Tibial nerve (tissue), 4 donors: ENCODE measurements at places on chromosomes 4 and X.

GRCh38 chrX:118049713-118050112 lies 66.9 kb downstream of the KLHL13 start:
- no peak for DNase-seq
- no peak overlapping the region for H3K4me3 ChIP-seq
- H3K4me1 ChIP-seq, result no peaks in the 10 kb centered on the region
- no peaks in the 10 kb centered on the region for H3K36me3 ChIP-seq
- H3K27ac ChIP-seq, result no peak overlapping the region
- no peaks in the 10 kb centered on the region for H3K27me3 ChIP-seq

DNA sequence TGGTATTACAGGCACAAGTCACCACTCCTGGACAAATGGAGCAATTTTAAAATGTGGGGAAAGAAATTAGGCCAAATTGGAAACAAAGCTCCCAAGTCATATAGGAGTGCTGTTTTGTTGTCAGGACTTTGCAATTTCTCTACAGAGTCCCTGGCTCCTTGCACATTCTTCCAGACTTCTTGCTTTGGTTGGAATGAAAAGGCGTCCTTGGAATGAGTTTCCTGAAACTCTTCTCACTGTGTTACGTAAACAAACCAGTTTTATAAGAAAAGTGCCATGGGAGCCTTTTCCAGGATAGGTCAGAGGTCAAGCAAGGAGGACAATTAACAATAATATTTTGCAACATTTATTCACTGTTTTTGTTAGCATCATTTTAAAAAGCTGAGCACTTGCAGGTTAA lies 32.4 kb upstream of the KIT start:
- DNase-seq, result peak; percentile 66
- H3K4me1 ChIP-seq, result no peaks in the 10 kb centered on the region
- no peak overlapping the region for H3K4me3 ChIP-seq
- H3K27ac ChIP-seq, result no peak overlapping the region

DNA sequence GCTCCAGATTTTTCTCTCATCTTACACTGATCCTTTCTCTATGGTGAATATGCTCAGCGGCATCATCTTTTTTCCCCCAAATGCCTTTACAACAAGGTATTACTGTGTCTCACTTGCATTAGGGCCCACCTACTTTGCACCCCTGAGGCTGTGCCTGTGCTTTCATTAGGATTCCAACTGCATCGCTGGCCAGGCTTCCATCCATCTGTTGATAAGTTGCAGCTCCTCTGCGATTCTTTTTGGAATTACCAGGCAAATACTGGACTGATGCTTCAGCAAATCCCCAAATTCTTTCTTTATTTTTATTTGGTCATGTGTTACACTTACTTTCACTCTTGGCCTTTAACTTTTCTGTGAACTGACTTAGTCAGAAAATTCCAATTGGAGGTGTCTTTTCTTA lies 77.3 kb downstream of the AFF2 start:
- H3K4me3 ChIP-seq, result no peak overlapping the region
- H3K27ac ChIP-seq, result no peak overlapping the region
- H3K36me3 ChIP-seq, result no peaks in the 10 kb centered on the region
- H3K27me3 ChIP-seq, result no peaks in the 10 kb centered on the region
- H3K4me1 ChIP-seq, result no peaks in the 10 kb centered on the region

DNA sequence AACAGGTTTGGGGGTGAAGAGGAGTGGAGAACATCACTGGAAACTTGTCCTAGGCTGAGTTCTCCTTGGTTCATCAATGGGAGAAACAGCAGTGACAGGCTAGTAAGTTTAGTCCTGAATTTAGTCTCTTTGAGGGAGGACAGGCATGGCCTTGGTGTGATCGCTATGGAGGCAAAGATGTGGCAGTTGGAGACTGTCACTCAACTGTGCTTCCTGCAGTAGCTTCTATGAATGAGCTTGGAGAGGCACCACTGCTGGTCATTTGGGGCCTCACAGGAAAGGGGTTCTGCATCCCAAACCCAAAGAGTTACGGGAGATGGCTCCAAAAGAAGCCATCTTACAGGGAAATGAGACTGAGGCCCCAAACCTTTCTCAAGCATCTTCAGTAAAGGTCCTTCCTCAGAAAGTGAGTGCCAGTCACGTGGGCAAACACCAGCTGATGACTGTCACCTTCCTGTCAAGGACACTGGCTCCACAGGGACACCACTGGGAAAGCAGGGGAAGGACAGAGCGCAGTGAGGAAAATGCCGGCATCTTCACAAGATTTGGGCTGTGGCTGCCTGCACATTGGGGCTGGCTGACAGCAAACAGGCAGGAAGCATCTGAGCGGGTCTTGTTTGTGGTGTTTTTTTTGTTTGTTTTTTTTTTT lies 7.2 kb downstream of the MRFAP1 start:
- peaks cover 13% of the 10 kb centered on the region for H3K36me3 ChIP-seq
- no peak overlapping the region for H3K4me3 ChIP-seq
- H3K4me1 ChIP-seq, result peaks cover 18% of the 10 kb centered on the region

GRCh38 chr4:8765084-8765483 lies 106.6 kb downstream of the HMX1 start:
- H3K27me3 ChIP-seq, result no peaks in the 10 kb centered on the region
- no peak for DNase-seq
- H3K27ac ChIP-seq, result no peak overlapping the region

GRCh38 chrX:74230094-74230493 lies 73.9 kb upstream of the ZCCHC13 start:
- no peaks in the 10 kb centered on the region for H3K36me3 ChIP-seq
- no peak overlapping the region for H3K4me3 ChIP-seq
- no peak overlapping the region for H3K27ac ChIP-seq
- H3K27me3 ChIP-seq, result no peaks in the 10 kb centered on the region

- no peaks in the 10 kb centered on the region for H3K27me3 ChIP-seq
- H3K36me3 ChIP-seq, result peaks cover 46% of the 10 kb centered on the region
- DNase-seq, result no peak
- peaks cover 47% of the 10 kb centered on the region for H3K4me1 ChIP-seq
- H3K4me3 ChIP-seq, result no peak overlapping the region
Measured at GRCh38 chrX:1393871-1394615, 2.1 kb upstream of the SLC25A6 start.

GRCh38 chrX:129553619-129554288 lies 13.7 kb downstream of the OCRL start:
- no peak overlapping the region for H3K27ac ChIP-seq

DNA sequence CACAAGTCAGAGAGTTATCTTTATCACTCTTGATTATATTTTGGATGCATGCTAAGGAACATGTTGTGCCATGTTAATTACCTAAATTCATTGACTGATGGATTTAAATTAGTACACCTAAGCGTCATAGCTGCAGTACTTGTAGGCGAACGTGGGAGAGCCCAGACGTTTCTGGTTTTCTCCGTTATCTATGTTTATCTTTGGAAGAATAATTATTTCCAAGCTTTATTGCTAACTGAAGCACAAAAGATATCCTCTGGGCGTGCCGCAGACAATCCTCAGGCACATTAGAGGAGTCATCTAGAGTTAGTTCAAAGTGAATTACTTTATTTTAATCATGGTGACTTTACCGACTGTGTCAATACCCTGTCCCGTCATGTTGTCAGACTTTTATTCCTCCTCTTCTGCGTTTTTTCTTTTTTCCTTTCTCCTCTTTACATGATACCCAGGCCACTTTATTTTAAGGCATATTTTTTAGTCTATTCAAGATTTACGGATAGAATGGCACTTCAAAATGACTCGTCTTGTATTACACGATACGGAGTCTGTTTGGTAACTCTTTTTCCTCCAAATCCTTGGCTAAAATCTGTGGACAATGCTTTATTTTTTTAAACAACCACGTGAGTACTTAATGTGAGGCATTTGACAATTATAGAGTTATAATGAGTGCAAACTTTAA lies 632.0 kb upstream of the TENM3 start:
- H3K4me3 ChIP-seq, result no peak overlapping the region
- DNase-seq, result no peak
- H3K4me1 ChIP-seq, result no peaks in the 10 kb centered on the region
- H3K36me3 ChIP-seq, result no peaks in the 10 kb centered on the region
- H3K27me3 ChIP-seq, result no peaks in the 10 kb centered on the region

GRCh38 chr4:159019356-159019755 lies 83.5 kb upstream of the RAPGEF2 start:
- DNase-seq, result no peak
- no peaks in the 10 kb centered on the region for H3K27me3 ChIP-seq
- H3K4me1 ChIP-seq, result no peaks in the 10 kb centered on the region
- H3K4me3 ChIP-seq, result no peak overlapping the region
- no peak overlapping the region for H3K27ac ChIP-seq
- no peaks in the 10 kb centered on the region for H3K36me3 ChIP-seq

- peak within 1 kb of the TSS; percentile 37 for H3K4me3 ChIP-seq
- no peaks in the 10 kb centered on the region for H3K36me3 ChIP-seq
- H3K27ac ChIP-seq, result peak within 1 kb of the TSS; percentile 22
- DNase-seq, result no peak
- no peaks in the 10 kb centered on the region for H3K4me1 ChIP-seq
- no peaks in the 10 kb centered on the region for H3K27me3 ChIP-seq
Measured at GRCh38 chrX:153494541-153495361, at the start of gene BGN. Gene BGN (plus strand): TSS chrX:153494980. CDS start chrX:153504632, 9,652 bp downstream.

DNA sequence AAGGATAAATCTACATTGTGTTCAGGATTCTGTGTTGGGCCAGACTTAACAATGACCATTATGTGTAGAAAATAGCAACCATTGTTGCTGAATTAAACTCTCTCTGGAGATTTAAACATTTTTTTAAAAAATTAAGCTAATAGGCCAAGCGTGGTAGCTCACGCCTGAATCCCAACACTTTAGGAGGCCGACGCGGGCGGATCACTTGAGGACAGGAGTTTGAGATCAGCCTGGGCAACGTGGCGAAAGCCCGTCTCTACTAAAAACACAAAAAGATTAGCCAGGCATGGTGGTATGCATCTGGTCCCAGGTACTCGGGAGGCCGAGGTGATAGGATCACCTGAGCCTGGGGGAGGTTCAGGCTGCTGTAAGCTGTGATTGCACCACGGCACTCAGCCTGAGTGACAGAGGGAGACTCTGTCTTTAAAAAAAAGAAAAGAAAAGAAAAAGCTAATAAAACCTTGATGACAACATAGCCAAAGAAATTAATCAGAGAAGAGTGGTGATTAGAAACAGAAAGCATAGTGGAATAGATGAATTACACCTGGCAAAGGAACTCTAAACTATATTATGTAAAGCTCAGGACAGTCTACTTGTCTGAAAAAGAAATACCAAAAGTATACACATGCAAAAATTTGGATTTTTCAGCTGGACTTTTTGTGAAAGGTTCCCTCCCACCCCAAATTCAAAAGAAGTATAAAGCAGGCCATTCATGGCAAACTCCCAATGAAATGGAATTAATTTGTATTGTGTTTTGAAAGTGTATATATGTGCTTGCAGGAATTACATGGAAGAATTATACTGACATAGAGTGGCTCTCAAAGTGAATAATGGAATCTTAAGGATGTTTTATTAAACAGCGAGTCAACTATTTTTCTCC lies 21.9 kb downstream of the PLS3 start:
- H3K4me1 ChIP-seq, result no peaks in the 10 kb centered on the region
- DNase-seq, result no peak
- H3K4me3 ChIP-seq, result peak overlapping the region; percentile 24
- H3K27ac ChIP-seq, result peak overlapping the region; percentile 59
- peaks cover 36% of the 10 kb centered on the region for H3K27me3 ChIP-seq
- H3K36me3 ChIP-seq, result no peaks in the 10 kb centered on the region

GRCh38 chrX:17440258-17440657 lies 65.3 kb downstream of the NHS start:
- no peaks in the 10 kb centered on the region for H3K36me3 ChIP-seq
- no peak overlapping the region for H3K27ac ChIP-seq
- no peaks in the 10 kb centered on the region for H3K27me3 ChIP-seq
- no peak overlapping the region for H3K4me3 ChIP-seq
- no peaks in the 10 kb centered on the region for H3K4me1 ChIP-seq

GRCh38 chr4:81436096-81436495 lies 35.6 kb downstream of the RASGEF1B start:
- no peak overlapping the region for H3K4me3 ChIP-seq
- DNase-seq, result no peak
- no peaks in the 10 kb centered on the region for H3K27me3 ChIP-seq
- H3K4me1 ChIP-seq, result peaks cover 9% of the 10 kb centered on the region
- peaks cover 67% of the 10 kb centered on the region for H3K36me3 ChIP-seq

DNA sequence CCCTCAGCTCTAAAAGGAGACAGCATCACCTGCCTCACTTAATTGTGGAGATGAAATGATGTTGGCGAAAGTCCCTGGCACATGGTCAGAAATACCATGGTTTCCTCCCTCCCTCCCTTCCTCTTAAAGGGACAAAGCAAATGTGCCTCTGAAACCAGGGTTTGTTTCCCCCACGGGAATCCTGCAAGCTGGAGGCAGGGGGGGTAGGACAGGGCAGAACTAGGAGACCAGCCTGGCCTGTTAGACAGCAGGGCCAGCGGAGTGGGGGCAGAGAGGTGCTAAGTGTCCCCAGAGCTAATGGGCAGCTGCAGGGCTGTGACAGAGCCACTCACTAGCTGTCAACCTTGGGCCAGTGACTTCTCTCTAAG lies 5.7 kb downstream of the RTL5 start:
- H3K36me3 ChIP-seq, result no peaks in the 10 kb centered on the region
- no peak for DNase-seq
- peaks cover 10% of the 10 kb centered on the region for H3K4me1 ChIP-seq
- peaks cover 24% of the 10 kb centered on the region for H3K27me3 ChIP-seq
- no peak overlapping the region for H3K4me3 ChIP-seq
- peak overlapping the region; percentile 79 for H3K27ac ChIP-seq

- no peak overlapping the region for H3K27ac ChIP-seq
- H3K27me3 ChIP-seq, result no peaks in the 10 kb centered on the region
- H3K36me3 ChIP-seq, result no peaks in the 10 kb centered on the region
- no peak overlapping the region for H3K4me3 ChIP-seq
Measured at GRCh38 chr4:604131-604530, 21.2 kb upstream of the PDE6B start.

GRCh38 chrX:45749375-45749774 lies 548.7 kb upstream of the DIPK2B start:
- H3K36me3 ChIP-seq, result no peaks in the 10 kb centered on the region
- no peaks in the 10 kb centered on the region for H3K4me1 ChIP-seq
- DNase-seq, result no peak
- H3K27ac ChIP-seq, result no peak overlapping the region

GRCh38 chr4:172521248-172521647 lies 647.4 kb upstream of the GALNT7 start:
- no peaks in the 10 kb centered on the region for H3K36me3 ChIP-seq
- no peak overlapping the region for H3K27ac ChIP-seq
- no peaks in the 10 kb centered on the region for H3K4me1 ChIP-seq
- H3K4me3 ChIP-seq, result no peak overlapping the region
- no peaks in the 10 kb centered on the region for H3K27me3 ChIP-seq
- no peak for DNase-seq

DNA sequence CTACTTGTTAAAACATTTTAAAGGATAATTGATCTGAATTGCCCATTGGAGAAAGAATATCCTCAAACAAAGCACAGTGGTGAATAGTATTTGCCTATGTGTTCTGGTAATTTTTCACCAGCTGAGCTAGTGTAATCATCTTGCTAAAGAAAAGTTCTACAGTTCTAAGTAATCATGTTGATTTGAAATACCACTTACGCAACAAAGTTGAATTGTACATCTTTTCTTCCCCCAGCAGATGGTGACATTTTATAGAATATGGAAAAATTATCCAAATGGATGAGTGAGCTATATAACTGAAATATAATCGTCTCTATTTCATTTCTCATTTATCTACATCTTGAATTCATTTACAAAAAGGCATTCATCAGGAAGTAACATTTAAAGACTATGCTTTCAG lies 9.7 kb upstream of the ZNF674 start:
- no peak overlapping the region for H3K27ac ChIP-seq
- no peak overlapping the region for H3K4me3 ChIP-seq
- no peaks in the 10 kb centered on the region for H3K4me1 ChIP-seq
- no peak for DNase-seq
- H3K27me3 ChIP-seq, result no peaks in the 10 kb centered on the region
